ENCODE measurements at places on chromosomes 7 and 10.

DNA sequence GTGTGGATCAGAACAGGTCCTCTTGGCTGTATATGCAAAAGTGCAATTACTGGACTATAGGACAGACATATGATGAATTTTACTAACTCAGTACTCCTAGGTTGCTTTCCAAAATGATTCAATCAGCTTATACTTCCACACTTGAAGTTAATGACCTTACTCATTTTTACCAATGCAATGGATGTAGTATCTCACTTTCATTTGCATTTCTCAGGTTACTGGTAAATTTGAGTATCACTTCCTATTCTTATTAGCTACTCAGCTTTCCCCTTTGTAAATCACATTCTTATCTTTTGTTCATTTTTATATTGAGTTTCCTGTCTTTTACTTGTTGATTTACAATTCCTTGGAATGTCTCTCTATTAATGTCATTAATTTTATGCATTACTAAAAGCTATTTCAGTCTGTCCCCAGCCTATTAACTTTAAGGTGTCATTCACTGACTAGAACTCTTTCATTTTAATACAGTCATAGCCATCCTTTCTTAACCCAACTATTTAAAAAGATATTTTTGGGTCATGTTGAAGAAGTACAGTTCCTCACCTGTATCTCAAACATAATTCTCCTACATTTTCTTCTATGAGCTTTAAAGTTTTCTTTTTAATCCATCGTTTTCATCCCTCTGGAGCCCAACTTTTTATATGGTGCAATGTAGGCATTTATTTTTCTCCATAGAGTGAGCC lies 88.6 kb downstream of the VIM start:
- no peak for DNase-seq

DNA sequence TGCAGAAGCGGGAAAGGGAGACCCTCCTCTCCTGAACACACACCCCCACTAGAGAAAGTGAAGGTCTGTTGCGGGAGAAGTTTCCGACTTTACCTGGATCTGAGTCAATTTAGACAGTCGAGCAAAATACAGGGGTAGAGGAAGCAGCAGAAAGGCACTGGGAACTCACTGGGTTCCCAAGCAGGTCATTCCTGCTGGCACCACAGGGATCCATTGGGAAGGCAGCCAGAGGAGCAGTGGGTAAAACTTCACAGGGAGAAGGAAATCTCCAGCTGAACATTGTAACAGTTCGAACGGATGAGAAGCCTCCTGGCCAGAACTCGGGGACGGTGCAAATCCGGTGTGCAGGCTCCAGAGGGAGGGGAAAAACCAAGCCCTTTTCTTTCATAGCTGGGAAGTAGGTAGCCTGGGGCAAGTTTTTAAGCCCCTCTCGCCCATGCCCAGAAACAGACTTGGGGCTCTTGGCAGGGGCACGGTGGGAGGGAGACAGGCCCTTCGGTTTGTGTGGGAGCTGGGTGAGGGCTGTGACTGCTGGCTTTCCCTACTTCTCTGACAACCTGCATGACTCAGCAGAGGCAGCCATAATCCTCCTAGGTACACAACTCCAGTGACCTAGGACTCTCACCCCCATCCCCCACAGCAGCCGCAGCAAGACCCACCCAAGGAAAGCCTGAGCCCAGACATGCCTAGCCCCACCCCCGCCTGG lies 51.9 kb downstream of the DDC start:
- DNase-seq: no peak

GRCh38 chr7:139791316-139791715 lies 13.5 kb upstream of the HIPK2 start:
- no peak for DNase-seq

GRCh38 chr10:130389906-130390305 lies 253.7 kb downstream of the GLRX3 start:
- no peak for DNase-seq

- peak; percentile 94 for DNase-seq
Observed at GRCh38 chr7:102125127-102125596, 161.5 kb upstream of the SH2B2 start.

DNA sequence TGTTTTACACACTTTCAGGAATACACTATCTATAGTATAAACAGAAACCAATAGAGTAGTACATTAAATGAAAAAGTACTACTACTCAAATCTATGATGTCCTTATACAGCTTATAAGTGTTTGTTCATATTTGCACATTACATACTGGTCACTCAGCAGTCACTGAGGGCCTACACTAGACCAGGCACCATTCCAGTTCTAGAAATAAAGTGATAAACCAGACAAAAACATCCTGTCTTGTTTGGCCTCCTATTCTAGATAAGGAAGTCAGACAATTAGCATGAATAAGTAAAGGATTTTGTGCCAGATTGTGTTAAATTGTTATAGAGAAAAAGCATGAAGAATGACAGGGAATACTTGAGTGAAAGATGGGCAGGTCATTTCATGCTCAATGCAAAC lies 219.0 kb downstream of the CRPPA start:
- DNase-seq: no peak

DNA sequence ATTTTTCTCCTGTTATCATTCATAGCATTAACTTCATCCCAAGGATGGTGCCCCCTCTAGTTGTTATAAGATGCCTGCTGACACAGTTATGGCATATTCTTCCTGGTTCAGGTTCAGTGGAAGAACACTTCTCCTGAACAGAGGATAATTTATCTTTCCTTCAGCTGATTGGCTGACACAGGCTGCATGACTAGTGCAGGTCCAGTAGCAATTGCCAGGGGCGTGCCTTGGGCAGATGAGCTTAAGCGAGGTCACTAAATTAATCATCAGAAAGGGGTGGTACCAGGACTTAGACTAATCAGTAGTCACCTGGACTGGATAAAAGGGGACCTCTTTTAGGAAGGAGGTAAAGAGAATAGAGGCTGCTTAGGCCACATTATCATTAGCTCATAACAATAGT lies 42.3 kb downstream of the BZW2 start:
- DNase-seq: no peak

DNA sequence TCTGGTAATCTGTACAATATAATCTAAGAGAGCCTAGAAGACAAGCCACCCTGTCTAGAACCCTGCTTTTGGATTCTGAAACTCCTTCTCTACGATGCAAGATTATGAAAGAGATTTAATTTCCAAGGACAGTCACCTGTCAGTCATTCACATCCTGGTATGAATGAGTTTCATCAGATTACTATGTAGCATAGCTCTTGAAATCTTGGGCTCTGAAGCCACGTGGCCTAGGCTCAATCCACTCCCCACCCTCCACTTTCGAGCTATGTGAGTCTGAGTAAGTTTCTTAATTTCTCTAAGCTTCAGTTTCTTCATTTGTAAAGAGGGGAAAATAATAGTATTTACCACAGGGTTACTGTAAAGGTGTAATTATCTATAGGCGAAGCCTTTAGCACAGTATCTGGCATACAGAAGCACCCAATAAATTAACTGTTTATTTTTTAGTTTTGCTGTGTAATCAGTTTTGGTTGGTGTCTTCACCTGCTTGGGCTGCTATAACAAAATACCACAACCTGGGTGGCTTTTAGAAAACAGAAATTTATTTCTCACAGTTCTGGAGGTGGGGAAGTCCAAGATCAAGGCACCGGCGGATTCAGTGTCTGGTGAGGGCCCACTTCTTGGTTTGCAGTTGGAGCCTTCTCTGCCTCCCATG lies 71.3 kb downstream of the MYOF start:
- no peak for DNase-seq

- no peak for DNase-seq
Observed at GRCh38 chr10:56319386-56319785, 41.7 kb downstream of the ZWINT start.

- peak; percentile 86 for DNase-seq
Observed at GRCh38 chr10:50991456-50992355, 82.6 kb upstream of the PRKG1 start.

GRCh38 chr10:92657024-92657423 lies 32.7 kb upstream of the HHEX start:
- DNase-seq: no peak

DNA sequence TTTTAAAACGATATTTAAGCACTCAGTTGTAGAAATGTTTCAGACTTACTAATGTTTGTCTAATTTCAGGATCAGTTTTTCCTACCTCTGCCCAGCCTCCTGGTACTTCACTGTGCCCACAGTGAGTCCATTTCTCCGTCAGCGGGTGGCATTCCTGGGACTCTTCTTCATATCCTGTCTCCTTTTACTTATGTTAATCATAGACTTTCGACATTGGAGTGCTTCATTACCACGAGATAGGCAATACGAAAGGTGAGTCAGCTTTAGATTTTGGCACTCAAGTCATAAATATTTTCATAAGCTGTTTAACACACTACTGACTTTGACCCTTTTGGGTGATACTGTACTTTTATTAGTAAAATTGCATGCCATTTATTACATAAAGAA lies 2.1 kb downstream of the ENTPD7 start:
- DNase-seq: no peak

DNA sequence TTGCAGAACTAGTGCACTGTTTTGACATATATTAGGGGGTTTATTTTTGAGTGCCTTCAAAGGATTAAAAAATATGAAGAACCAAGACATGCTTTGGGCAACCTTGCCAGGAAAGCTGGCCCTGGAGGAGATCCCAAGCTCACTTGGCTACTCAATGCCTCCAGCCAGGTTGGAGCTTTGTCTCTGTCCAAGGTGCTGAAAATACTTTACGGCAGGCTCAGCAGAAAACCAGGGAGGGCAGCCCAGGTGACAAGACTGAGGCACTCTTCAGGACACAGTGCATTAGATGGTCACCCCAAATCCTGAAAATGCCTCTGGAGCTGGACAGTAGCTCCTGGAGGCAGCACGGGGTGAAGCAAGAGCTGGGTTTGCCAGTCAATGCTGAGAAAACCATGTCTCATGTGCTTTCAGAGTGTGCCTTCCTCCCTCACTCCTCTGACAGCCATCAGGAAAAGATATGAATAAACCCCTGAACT lies 5.8 kb upstream of the KCNH2 start:
- no peak for DNase-seq

- no peak for DNase-seq
Observed at GRCh38 chr7:49333180-49333881, 409.0 kb downstream of the CDC14C start.

DNA sequence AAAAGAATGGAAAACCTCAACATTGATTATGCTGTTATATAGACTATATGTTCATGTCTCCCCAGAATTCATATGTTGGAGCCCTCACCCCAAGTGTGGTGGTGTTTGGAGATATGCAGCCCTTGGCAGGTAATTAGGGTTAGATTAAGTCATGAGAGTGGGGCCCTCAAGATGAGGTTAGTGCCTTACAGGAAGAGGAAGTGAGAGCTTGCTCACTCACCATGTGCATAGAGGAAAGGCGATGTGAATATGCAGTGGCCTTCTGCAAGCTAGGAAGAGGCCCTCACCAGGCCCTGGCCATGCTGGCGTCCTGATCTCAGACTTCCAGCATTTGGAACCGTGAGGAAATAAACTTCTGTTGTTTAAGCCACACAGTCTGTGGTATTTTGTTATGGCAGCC lies 14.8 kb downstream of the ZNF33A start:
- no peak for DNase-seq

- peak; percentile 79 for DNase-seq
Observed at GRCh38 chr10:23063045-23063972, 32.1 kb upstream of the MSRB2 start.

DNA sequence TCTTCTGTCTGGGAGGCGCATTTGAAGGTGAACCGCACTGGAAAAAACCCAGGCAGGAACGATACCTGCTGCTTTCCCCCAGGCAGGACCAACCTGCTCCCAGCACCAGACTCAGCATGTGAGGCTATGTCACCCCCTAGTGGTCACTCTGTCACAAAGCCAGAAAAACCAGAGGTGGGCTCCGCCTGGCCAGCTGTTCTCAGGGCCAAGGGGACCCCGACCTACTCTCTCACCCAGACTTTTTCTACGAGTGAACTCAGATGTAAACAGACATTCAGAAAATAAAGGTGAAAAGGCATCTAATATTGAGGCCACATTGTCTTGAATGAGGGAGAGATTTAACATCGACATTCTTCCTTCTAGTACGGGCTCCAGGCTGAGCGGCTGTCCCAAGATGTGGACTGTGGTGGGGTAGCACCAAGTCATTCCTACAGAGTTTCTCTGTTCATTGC lies 117.3 kb downstream of the PRKAG2 start:
- DNase-seq: no peak

DNA sequence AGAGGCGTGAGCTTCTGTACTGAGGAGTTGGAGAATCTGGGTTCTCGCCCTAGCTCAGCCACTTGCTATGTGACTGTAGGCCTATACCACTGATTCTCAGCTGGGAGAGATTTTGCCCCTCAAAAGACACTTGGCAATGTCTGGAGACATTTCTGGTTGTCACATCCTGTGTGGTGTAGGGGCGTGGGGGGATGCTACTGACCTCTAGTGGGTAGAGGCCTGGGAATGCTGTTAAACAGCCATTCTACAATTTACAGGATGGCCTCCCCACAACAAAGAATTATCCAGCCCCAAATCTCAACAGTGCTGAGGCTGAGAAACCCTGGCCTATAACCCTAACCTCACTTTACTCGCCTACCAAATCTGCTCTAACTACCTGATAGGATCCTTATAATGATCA lies 58.8 kb upstream of the GAD2 start:
- no peak for DNase-seq

DNA sequence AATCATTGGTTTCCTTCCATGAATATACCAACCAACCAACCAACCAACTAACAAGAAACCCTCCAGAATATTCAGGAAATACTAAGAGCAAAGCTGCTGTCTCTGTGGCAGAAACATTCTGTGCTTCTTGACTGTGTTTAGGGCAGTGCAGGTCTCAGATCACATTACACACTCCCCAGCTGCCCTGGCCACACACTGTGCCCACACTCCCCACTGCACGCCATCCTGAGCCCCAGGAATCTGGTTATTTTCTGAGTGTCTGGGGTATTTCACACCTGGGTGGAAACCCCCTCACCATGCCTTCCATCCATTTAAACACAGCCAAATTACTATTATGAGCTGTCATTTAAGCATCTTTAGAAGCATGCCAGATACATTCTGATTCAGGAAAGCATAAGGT lies 183.7 kb upstream of the ANK3 start:
- DNase-seq: no peak

DNA sequence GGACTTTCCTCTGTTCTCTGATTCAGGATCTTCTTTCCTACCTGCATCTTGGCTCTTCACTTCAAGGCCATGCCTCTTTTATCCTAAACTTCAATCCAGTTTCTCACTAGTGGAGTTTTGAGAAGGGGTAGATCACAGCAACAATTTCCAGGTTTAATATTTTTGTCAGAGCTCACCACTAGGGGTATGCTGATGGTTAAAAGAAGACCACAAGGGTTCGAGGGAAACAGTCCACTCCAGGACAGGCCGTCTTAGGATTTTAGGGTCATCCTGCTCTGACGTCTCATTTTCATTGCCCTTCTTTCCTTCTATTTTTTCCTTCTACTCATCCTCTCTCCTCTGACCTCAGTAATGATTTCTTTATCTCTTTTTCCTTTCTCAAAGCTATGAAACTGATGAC lies 11.3 kb downstream of the STAG3 start:
- no peak for DNase-seq
